Right lung (tissue), 10 donors: ENCODE measurements at places on chromosomes 4 and X. TPM values are rescaled to one million over a fixed set of nuclear protein-coding genes. Genes with fewer than 3 reads are reported as not detected.

DNA sequence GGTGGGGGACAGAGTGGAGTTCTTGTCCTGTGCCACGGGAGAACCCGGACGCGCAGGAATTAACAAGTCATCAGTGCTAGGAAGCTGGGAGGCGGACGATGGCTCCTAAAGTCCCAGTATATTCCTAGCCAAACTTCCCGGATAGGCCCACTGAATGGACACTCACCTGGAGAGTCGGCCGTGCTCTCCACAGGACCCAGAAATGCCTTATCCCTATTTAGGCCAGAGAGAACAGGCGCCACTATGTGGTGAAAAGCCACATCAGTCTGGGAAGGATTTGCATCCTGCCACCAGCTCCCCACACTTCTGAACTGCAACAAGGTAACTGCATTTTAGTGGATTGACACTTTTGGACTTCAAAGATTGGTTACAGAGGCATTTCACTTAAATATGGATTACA is 1.1 kb downstream of the CFAP299 start:
- peak; percentile 6 for DNase-seq

GRCh38 chr4:164779811-164780216 is 25.9 kb downstream of the SMIM31 start:
- no peak for DNase-seq

- no peak for DNase-seq
Observed at GRCh38 chrX:150217609-150218008, 145.5 kb upstream of the MAMLD1 start.

The SHISA3 gene
- polyA plus RNA-seq: 32.0 TPM

DNA sequence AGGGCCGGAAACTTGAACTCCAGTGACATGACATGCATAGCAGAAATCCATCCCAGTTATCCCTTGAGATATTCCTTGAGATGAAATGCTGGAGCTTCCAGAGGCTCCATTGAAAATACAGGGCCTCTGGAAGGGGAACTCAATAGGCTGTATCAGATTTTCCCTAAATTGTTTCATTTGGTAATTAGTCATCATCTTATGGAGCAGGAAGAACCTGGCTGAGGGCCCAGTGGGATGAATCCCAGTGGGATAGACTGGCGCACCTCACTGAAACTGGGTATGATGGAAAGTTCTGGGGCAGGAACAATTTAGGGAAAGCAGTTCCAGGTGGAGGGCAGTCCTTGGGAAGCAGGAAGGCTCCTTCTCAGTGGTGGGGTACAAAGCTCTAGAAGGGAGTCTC is 307.8 kb upstream of the DIPK2B start:
- DNase-seq: no peak

The SAGE1 gene
- not detected for polyA plus RNA-seq

The OCIAD1 gene
- 246 TPM for polyA plus RNA-seq

DNA sequence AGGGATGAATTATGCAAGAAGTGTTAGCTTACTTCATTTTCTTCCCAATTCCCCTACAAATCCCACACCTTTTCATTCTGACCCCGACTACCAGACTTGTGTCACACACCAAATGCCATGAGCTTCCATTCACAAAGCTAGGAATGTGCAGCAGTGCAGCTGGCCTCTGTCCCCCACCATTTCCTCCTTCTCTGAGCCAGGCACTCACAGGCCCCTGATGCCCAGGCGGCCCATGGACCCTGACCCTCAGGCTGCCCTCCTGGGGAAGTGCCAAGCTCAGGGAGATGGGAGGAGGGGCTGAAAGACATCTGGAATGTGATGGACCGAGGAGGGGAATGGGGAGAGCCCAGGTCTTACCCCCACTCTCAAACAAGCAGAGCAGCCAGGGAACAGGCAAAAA is 67.0 kb upstream of the BCOR start:
- DNase-seq: no peak

- peak; percentile 45 for DNase-seq
Observed at GRCh38 chr4:55321707-55322264, 24.3 kb upstream of the SRD5A3 start.

GRCh38 chr4:112225157-112225556 is 6.4 kb upstream of the AP1AR start:
- DNase-seq: no peak

DNA sequence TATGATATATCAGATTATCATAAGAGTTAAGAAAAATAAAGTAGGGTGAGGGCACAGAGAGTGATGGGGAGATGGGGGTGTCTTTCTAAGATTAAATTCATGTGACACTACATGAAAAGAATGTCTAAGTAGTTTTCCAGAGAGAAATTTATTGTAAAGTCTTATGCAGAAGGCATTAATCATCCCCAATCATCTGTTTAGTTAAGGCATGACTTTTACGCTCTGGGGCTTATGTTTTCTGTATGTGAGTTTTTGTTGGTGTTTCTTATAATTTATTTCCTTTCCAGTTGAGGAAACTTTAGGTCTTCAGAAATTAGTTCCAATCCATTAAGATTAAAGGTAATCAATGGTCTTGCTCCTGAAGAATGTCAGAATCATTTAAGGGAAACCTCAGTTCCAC is 383.0 kb upstream of the GALNT7 start:
- DNase-seq: no peak

DNA sequence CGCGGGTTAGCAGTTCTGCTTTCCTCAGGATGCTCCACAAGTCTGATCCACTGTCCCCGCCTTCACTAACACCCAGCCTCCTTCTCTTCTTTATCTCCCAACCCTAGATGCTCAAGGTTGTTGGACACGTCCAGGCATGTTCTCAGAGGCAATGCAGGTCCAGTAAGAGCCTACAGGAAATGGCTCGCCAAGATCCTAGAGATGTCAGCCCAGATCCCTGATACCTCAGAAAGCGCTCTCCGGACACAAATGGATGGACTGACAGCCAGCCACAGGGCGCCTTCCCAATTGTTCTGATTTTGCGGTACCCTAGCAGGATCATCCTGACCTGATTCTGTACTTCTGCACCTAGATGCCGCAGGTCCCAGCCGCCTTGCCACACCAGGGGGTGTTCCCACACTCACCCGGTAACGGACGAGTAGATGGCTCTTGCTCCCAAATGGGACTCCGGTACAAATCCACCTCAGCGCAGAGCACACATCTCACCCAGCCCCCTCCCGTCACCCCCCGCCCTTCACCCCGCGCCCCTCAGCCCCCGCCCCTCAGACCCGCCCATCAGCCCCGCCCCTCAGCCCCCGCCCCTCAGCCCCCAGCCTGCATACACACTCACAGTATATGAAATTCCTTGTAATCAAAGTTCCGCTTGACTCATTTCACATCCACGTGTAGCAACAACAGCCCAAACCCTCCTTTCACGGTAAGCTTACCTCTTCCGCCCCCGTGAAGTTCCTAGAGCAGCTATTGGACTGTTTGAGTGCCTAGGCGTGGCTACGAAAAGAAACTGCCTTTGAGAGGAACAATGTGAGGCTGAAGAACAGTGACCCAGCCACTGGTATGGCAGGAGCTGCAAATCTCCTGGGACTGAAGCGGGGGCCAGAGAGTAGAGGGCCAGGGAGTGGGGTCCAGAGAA is at the start of gene EDA2R:
Gene EDA2R (minus strand): TSS at position 488 of the 910 bp plus-strand sequence. CDS start 23,058 bp downstream, outside the sequence.
- DNase-seq: peak; percentile 20

- no peak for DNase-seq
Observed at GRCh38 chrX:66547847-66548369, 91.0 kb downstream of the EDA2R start.

GRCh38 chr4:26822546-26822945 is 38.1 kb upstream of the STIM2 start:
- no peak for DNase-seq
